ENCODE measurements at places on chromosomes 1 and 21.
A peak's percentile ranks its signal among the peaks of the same experiment; 100 is the strongest.

DNA sequence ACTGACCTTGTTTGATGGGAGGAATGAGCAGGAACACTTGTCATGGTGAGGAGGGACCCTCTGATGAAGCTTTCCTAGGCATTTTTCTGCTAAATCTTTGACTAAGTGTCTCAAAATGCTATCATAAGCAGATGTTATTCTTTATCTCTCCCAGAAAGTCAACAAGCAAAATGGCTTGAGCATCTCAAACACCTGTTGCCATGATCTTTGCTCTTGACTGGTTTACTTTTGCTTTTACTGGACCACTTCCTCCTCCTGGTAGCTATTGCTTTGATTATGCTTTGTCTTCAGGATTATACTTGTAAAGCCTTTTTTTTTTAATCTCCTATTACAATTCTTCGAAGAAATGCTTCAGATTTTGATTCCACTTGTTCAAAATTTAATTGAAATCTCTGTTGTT lies 157.4 kb downstream of the GPR52 start:
- DNase-seq: no peak

GRCh38 chr1:28915031-28915895 lies 894 bp downstream of the EPB41 start:
- DNase-seq: peak; percentile 42

DNA sequence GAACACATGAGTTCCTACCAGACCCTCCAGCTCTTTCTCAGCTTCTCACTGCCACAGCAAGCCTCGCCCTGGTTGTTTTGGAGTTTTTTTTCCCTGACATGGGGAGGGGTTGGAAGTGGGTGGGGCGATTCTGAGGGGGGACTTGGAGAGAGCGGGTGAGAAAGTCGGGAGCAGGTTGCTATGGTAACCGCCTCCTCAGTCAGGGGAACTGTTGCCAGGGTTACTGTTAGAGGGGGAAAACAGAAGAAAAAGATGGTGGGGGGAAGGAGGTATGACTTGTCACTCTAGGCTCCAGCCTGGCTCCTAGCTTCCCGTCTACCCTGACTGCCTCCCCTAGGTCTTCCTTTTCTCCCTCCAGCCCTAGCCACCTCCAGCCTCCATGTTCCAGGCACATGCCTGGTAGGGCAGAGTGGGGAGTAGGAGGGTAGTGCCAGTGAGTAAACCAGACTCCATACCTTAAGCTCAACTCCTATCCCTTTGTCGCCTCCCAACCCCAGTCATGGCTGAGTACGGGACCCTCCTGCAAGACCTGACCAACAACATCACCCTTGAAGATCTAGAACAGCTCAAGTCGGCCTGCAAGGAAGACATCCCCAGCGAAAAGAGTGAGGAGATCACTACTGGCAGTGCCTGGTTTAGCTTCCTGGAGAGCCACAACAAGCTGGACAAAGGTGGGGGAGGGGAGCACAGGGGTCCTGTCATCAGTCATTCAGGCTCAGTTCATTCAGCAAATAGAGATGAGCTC lies 6.0 kb downstream of the PEA15 start:
- no peak for DNase-seq

DNA sequence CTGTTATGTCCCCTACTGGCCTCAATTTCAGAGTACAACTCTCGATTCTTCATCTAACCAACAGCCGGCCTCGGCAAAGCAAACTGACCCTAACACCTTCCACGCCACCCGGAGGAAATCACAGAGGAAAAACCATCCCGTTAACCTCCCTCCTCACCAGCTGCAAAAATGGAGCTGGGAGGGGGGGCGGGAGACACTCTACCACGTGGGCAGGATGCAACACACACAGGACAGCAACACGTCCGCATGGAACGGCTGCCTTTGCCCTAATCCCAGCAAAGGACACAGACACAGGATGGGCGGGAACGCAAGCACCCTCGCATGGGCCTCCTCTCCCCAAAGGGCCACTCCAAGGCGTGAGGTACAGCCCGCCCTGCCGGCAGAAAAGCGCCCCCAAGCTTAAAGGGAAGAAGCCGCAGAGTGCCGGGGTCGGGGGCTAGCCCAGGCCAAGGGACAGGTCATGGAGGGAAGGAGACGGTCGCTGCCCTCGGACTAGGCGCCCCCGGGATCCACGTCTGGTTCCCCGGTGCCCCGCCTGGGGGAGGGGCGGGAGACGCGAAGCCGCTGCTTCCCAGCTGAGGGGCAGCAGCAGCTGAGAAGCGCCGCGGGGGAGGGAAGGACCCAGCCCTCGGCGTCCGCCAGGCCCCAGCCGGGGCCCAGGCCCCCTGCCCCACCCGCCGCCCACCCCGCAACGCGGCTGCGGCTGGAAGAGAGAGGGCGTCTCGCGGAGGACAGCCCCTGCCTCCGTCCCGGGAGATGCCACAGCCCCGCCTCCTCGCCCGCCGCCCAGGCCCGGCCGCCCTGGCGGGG lies 590 bp downstream of the FOXJ3 start:
- no peak for DNase-seq

DNA sequence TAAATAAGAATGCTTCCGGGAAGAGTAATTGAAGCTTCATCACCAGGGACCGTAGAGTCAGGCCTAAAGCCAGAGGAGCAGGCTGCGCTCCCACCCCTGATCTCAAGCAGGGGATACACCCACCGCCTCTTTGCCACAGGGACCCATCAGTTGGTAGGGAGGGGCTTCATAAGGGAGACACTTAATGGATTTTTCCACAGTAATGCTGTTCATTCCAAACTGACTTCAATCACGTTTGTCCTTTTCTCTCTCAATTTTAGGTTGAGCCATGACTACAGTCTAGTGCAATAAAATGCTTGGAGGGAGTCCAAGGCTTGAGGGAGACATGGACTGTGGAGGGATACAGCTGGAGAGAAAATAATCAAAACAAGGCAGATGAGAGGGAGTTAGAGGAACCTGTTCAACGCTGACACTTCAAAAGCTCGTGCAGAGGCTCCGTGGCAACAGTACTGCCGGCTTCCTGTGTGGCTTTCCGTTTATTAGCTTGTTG lies 111.5 kb downstream of the SEC16B start:
- peak; percentile 65 for DNase-seq

DNA sequence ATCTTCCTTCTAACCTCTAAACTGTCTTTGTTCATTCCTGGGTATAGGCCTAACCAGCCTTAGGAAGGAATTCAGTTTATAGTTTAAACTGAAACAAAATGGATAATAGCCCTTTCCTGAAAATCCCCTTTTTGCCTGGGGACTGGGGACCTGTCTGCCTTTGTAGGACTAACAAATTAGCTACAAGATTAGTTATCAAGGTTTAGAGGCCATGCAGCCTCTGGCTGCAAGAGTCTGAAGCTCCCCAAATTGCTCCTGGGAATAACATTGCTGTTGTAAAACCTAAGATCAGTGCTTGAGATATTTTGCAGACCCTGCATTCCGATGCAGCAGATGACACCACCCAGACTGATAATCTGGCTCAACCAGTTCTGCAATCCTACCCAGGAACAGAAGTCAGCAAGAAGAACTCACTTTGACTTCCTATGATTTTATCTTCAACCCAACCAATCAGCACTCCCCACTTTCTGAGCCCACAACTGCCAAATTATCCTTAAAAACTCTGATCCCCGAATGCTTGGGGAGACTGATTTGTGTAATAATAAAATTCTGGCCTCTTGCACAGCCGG lies 96.6 kb upstream of the ETV3 start:
- no peak for DNase-seq

- DNase-seq: peak; percentile 66
Measured at GRCh38 chr1:16215882-16216753, 3.7 kb upstream of the ARHGEF19 start.

DNA sequence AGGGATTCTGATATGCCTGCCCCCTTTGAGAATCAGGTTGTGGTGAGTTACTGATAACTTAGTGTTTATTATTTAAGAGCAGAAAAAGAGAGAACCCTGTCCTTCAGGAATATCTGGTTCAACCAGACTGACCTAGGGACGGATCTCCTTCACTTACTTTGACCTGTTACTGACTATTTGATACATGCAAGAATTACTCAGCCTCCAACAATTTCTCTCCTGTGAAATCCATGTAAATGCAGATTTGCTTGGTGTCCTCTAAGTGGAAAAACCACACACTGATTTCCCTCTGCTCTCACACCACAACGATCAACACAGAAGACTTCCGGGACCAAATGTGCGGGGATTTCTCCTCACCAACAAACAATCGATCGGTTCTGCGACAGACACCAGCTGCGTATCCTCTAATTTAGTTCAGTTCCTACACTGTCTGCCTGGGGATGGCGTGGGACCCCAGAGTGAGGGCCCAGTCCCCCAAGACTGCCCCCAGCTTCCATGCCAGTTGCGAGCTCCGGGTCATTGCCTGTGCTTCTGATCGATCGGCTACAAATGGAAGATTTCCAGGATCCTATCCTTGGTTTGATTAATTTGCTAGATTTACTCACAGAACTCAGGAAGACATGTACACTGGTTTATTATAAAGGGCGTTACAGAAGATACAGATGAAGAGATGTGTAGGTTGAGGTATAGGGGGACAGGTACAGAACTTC lies 51.7 kb downstream of the BACE2 start:
- no peak for DNase-seq

DNA sequence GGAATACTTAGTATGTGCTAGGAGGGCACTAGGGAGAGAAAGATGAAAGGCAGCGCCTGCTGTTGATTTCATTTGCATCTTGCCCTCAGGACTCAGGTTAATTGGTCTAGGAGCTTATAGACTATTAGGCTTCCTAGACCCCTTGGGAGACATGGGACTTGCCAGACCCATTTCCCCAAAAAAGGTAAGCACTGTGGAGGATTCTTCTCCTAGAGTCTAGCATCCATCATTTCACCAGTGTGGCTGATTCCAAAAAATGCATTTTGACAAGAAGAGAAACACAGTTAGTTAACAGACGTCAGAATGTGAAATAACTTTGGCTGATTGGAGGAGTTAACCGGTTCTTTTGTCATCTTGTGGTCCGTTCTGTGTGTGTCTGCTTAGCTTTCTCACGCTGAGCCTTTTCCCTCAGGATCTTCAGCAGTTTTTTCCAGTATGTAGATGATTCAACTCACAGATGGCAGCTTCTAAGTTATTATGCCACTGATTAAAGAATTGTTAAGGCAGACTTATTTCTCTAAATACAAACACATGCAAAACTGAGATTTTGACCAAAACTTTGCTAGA lies 108.8 kb downstream of the KIF26B start:
- no peak for DNase-seq

DNA sequence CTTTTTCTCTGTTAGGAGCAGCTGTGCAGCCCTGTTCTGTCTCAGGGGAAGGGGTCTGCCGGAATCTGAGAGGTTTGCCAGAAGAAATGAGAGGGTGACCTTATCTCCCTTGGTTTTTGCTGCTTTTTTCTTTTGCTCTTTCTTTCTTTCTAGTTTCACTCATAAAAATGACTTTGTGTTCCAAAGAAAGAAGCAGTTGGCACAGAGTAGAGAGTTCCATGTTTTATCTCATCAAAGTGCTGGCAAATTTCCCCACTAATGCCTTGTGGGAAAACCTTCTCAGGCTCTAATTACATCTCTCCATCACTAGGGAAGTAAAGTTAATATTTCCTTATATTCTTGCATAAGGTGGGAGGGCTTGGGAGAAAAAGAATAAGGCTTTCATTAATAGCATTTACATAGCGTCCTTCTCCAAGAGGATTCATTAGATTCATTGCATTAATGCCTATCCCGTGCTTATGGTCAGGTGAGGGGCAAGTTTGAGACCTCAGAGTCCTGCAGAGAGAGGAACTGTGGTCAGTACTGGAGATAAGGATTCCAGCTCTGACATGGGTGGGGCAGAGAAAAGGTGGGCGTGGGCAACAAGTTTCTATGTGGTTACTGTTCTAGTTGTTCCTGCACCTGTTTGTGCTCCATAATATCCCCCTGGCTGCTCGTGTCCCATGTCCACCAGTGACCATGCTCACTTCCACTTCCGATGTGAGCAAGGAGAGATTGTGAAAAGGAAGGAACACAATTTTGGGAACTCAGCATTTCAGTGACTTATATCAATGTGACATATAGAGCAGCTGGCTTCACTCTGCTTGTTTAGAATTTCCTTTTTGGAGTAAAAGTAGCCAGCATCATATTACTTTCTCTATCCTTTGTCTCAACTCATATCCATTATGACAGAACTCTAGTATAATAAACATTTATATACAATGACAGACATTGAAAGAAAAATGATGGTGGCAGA lies 79.5 kb downstream of the DISC1 start:
- no peak for DNase-seq

DNA sequence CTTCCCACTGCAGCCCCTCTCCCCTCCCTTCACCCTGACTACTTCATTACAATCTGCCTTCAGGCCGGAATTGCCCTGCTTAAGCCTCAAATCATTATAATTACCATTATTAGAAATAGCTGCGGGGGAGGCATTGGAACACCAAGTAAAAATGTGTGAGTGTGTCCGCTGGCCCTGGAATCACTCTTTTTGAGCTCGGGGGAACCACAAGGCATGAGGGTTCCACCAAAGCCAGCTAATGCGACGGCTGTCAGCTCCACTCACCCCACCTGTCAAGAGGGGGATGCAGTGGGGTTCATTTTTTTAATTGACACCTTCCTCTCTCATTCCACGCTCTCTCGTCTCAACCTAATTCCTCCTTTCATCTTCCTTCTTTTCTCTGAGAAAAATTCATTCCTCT lies 177.2 kb downstream of the PBX1 start:
- no peak for DNase-seq

GRCh38 chr1:218837051-218837450 lies 336.6 kb upstream of the LYPLAL1 start:
- no peak for DNase-seq

- no peak for DNase-seq
Measured at GRCh38 chr1:168801032-168801745, 72.2 kb upstream of the DPT start.

- DNase-seq: no peak
Measured at GRCh38 chr1:119724611-119725218, 13.0 kb downstream of the PHGDH start.

- no peak for DNase-seq
Measured at GRCh38 chr1:41803656-41804055, 115.1 kb downstream of the HIVEP3 start.

DNA sequence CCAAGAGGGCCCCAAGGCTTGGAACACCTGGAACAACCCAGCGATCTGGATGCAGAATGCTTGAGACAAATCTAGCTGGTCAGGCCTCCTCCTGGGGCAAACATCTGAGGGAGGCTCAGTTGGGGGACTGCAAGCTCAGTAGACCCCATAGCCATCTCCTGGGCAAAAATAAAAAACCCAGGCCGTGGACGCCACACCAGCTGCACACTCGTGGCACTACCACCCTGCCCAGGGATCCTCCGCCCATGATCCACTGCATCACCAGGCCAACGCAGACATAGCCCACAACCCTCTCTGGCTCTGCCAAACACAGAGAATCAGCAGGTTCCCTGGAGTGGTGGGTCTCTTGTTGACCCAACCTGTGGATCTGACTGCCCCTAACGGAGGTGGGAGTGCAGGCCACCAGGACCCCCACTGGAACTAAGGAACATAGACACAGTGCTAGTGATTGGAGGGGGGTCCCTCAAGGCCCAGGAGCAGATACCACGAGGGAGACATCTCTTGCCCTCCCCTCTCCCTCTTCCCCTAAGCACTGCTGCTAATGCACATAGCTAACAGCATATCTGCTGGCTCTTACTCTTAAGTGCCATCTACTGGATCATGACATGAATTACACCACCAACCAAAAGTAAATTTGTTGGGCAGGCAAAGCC lies 147.2 kb downstream of the CHD1L start:
- peak; percentile 42 for DNase-seq
